ENCODE measurements at places on chromosomes 4 and X.

- DNase-seq = no peak
Observed at GRCh38 chrX:70129816-70130215, 3.4 kb upstream of the IGBP1 start.

GRCh38 chrX:46624090-46624786, 50.7 kb downstream of the CHST7 start:
- no peak for DNase-seq

GRCh38 chr4:118033148-118034052, 886 bp upstream of the NDST3 start:
- DNase-seq = peak; percentile 16

DNA sequence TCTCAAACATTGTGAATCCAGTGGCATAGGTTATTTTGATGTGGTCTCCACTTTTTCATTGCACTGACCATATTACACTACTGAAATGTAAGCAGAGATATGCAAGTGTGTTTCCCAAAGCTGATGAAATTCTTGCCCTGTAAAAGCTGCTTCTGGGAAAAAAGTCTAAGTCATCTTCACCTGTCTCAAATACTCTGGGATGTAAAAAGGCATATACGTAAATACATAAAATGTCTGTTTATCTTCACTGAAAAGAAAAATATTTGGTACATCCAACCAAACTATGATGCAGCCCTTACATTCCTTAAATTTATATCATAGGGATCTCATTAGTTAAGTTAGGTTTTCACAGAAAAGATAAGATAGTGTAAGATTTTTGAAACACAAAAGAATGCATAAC, 7.9 kb downstream of the KDR start:
- DNase-seq = no peak

DNA sequence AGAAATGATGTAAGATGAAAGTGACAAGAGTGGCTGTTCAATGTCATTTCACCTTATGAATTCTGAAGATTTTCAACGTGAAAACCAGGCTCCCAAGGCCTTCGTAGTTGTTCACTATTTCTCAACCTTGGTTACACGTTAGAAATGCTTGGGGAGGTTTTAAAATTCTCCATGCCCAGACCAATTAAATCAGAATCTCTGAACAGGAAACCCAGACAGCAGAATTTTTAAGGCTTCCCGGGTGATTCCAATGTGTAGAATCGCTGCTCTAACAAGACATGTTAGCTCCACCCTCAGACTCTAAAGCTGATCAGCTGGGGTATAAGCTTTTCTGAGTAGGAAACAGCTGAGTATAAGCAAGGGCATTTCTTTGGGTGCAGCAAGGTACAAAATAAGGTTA, 160.4 kb upstream of the TET2 start:
- no peak for DNase-seq

DNA sequence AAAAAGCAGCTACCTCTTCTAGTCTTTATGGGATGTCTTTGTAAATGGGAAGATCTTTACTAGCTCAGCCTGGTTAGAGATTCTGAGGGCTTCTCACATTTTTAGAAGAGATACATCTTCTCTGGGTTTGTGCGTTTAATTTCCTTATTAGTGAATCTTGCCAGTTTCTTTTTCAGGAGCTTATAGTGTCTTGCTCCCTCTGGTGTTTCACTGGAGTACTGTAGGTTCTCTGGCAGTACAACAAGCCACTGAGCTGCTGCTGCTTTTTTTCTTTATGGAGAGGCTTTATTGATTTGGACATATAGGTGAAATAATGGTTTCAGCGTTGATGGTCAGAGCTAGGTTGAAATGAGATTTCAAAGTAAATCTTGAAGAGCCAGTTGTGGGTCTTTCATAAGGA, 82.9 kb downstream of the LAS1L start:
- peak; percentile 13 for DNase-seq

GRCh38 chrX:72349190-72349589, 43.5 kb upstream of the CITED1 start:
- DNase-seq = no peak

DNA sequence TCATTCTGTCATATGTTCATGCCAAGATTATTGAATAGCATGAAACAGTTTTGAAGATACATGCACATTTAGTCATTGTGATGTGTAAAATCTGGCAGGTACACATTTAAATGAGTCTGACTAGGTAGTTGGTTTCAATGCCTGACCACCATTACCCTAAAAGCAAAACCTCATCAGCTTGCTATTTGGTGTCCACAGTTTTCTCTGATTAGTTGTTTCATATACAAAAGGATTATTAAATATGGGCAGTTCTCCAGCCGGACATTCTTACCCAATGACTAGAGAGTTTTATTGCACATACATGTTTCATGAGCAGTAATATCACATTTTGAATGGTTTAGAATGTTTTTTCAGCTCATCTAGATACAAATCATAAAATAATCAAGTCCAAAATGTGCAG, 23.7 kb downstream of the DCHS2 start:
- no peak for DNase-seq

DNA sequence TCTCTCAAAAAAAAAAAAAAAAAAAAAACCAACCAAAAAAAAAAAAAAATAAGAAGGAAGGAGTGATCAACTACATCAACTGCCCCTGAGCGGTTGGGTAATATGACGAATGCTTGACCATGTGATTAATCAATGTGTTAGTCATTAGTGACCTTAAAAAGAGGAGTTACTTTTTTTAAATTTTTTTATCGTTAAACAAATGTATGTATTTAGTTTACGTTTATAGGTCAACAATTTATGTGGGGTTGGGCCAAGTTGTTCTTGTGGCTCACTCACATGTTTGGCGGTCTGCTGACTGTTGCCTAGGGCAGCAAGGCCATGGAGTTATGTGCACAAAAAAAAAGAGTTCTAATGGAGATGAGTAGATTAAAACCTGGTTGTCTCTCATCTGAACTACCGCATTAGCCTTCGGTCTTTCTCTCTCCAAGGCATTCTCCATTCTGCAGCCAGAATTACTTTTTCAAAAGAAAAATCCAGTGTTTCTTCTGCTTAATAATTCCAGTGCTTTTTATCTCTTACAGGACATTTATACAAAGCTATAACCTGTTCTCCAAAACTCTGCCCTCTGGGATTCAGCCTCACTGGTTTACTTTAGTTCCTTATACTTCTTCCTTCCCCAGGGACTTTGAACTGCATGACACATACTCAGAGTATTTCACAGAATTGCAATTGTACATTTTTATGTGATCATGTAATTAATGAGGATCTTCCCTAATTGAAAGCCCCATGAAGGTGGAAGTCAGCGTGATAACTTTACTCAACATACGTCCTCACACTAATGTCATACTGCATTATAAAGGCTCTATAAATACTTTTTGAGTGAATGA, 505.5 kb downstream of the ANKRD50 start:
- DNase-seq = no peak

DNA sequence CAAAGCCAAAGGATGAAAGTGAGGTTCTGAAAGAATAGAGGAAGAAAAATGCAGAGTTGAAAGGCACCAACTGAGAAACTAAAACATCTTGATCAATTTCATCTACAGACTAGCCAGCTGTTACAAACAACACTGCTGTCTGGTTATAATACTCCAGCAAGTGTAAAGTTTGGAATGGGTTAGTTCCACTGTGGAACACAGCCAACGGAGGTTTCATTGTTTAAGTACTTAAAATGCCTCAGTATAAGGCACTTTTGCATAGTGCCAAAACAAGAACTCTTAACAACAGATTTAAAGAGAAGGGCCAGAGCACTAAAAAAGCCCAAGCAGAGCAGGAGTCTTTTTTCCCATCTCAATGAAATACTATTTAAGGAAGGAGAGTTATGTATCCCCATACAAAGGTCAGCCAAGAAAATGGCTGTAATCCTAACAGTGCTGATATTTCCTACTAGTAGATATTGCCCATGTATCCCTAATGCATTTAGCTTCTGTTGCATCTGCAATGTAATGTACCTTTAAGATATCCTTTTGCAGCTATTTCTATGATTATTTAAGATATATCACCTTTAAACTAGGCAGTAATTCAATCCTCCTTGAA, 16.5 kb downstream of the ACSL4 start:
- no peak for DNase-seq

- DNase-seq = no peak
Observed at GRCh38 chr4:60655356-60655755, 544.8 kb upstream of the ADGRL3 start.

GRCh38 chrX:73478961-73479360, 32.1 kb downstream of the CDX4 start:
- DNase-seq = no peak

GRCh38 chr4:106039796-106040195, 144.5 kb downstream of the NPNT start:
- no peak for DNase-seq

DNA sequence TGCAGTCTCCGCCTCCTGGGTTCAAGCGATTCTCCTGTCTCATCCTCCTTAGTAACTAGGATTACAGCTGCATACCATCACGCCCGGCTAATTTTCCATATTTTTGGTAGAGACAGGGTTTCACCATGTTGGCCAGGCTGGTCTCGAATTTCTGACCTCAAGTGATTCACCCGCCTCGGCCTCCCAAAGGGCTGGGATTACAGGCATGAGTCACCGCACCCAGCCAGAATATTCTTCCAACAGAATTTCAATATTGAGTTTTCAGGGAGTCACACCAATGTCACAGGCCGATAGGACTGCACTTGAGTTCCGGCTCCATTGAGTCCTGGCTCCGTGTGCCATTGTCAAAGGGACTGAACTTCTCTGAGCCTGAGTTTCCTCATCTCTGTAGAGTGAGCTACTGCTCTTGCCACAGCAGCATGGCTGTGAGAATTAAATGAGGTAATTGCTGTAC, 82.9 kb downstream of the CLCN4 start:
- no peak for DNase-seq

DNA sequence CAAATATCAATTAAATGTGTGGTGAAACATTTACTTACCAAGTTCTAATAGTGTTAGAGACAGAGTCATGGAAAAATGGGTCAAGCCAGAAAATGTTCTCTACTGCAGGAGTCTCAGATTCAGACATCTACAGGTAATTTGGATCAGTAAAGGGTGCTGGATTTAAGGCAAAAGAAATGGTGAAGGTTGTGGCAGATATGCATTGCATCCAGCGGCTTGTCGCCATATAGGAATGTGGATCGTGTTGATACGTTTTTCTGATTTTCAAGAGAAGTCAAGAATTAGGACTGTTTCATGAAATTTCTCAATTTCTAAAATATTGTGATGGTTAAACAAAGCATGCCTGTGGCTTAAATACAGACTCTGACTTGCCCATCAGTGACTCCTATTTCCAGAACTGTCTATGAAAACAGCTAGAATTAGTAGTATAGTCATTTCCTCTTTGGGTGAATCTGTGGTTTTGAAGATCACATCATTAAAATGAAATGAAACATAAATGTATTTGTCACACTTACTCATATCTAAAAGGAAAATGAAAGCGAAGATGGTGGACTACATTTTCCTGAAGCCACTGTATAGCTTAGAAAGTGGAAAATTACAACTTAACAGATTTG, 110.1 kb upstream of the VEGFC start:
- DNase-seq = no peak

DNA sequence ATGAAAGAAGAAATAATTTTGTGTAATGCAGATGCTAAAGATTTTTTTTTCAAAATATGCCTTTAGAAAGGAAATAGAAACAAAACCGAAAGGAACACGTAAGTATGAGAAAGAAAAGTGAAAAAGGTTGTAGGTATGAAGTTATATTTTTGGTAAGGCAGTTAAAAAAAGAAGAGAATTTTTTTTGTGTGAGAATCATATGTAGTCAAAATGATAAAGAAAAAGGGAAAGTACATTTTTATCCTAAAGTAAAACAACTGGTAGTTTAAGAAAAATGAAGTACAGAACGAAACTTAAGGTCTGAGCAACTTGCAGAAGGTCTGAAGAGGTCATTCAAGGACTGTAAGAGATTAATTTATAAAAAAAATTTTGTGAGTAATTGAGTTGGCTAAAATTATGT, 164.0 kb upstream of the TRAM1L1 start:
- DNase-seq = no peak

DNA sequence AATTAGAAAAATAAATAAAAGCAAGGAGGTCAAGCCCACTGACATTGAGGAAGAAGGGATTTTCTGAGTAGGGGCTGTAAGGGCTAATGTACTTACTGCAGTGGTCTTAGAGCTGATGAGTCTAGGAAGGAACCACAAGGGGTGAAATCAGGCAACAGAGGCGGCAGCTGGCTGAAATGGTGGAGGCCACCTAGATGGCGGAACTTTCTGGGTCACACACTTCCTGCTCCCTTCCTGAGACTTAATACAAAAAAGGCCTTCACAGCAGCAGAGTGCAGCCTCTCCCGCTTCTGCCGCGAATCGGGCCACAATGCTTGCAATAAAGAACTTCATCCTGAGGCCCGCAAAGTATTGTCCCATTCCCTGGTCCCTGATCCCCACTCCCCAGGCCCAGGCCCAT, 15.4 kb downstream of the SNX12 start:
- no peak for DNase-seq

GRCh38 chrX:39194673-39195072, 393.4 kb downstream of the MID1IP1 start:
- DNase-seq = no peak

- DNase-seq = no peak
Observed at GRCh38 chr4:39587881-39588280, 50.8 kb downstream of the SMIM14 start.

- DNase-seq = no peak
Observed at GRCh38 chr4:25258980-25259578, 25.2 kb downstream of the PI4K2B start.

- DNase-seq = no peak
Observed at GRCh38 chrX:44871931-44872820, 812 bp upstream of the KDM6A start.

GRCh38 chr4:27787195-27787594, 926.6 kb downstream of the STIM2 start:
- no peak for DNase-seq

DNA sequence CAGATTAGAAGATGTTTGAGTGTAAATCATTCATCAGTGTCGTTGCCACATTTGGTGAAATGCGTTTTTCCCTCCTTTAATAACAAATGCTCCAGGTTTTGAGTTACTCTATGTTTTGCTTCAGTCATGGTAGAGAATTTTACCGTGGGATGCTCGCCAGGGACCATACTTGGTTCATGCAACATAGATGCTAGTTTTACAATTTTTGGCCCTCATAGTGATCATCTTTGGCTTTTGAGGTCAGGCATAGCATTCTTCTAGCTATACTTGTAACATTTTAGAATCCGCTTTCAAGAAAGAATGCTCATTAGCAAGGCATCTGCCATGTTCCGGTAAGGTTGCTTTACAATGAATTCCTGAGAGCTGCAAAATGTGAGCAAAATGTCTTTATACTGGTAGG, 147.2 kb downstream of the SPCS3 start:
- no peak for DNase-seq

- DNase-seq = no peak
Observed at GRCh38 chr4:76266627-76267026, 15.1 kb downstream of the FAM47E start.

DNA sequence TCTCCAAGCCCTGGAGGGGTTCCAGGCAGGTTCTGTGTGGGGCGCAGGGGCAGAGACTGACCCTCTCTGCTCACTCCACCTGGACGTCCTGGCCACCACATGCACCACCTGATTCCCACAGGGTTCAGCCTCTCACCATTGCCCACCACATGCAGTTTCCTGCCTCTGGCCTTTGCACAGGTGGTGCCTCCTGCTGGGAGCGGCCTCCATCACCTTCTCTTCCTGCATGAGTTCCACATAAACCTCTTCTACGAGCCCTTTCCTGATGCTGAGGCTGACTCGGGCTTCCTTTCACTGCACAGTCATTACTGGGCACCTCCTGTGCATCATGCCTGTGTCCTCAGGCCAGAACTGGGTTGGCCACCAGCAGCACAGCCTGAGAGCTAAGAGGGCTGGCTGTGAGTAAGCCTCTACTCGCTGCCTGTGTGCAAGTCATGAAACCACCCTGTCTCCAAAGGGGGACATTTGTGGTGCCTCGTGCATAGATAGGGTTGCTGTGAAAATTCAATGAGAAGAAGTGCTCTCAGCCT, 19.9 kb downstream of the MAN2B2 start:
- no peak for DNase-seq

Measured in SHP77 (cell line).